ENCODE measurements at places on chromosomes 11 and 22. TPM values are rescaled to one million over a fixed set of nuclear protein-coding genes. Genes with fewer than 3 reads are reported as not detected.
A peak's percentile ranks its signal among the peaks of the same experiment; 100 is the strongest.

- DNase-seq: no peak
Measured at GRCh38 chr11:128222245-128222884, 365.0 kb downstream of the ETS1 start.

MRGPRX3 gene
- total RNA-seq: not detected

UPK3A gene
- total RNA-seq: 233 TPM

CADM1 gene
- 58.0 TPM for total RNA-seq

DNA sequence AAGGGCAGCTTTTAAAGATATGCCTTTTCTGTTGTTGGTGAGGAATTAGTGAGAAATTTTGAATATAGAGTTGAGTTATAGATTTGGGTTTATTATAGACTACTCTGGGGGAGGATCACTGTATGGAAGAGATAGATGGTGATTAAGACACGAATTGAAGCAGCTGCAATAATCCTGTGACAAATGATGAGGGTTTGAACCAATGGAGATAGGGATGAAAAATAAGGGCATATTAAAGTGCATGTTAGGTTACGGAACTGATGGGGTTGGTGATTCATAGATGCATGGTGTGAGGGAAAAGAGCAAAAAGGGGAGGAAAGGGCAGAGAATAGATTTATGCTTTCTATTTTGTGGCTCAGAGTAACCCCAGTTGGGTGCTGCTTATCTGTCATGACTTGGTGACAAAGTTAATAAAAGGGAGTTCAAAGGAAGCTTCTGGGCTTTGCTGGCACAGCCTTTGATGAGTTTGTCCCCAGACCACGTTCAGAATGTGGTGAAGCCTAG lies 11.8 kb downstream of the C11orf87 start:
- DNase-seq: no peak

CHST1 gene
- total RNA-seq: 0.81 TPM

DNA sequence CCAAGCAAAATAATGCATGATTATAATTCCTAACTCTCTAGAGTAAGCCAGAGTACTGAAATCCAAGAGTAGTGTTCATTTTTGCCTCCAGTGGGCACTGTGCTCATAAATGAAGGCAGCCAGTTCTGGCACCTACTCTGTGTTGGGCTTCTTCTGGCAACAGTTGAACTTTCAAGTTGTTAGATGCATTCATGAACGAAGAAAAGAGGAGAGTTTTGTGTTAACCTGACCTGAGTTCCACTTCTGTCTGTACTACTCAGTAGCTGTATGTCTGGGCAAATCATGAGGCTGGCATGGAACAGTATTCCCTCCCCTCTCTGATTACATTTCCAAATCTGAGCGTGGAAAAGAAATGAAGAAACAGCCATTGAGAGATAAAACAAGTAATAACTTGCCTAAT lies 20.3 kb upstream of the TENM4 start:
- DNase-seq: no peak

OR2D2 gene
- total RNA-seq: 1.0 TPM

DNA sequence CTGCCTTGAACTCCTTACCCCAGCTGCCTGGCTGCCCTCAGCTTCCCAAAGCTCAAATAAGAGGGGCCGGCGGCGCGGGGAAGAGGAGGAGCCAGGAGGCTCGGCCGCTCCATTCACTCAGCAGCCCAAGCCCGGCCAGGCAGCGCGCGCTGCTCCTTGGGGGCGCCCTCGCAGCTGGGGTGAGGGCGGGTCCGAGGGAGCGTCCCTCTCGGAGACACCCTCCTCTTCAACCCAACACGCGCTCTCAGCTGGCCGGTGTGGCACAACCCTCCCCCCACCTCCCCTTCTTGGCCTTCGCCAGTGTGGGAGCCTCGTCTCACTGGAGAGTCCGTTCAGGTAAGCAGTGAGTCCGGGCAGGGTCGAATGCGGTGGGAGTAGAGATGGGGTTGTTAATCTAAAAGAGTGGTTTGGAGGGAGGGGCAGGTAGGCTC lies at the start of gene WT1:
Gene WT1, minus strand, starts transcription at position 29 of the 431 bp plus-strand sequence.
- no peak for DNase-seq

GRCh38 chr11:123407130-123407995 lies 22.7 kb upstream of the GRAMD1B start:
- DNase-seq: peak; percentile 70

- no peak for DNase-seq
Measured at GRCh38 chr22:23835484-23836144, 3.2 kb downstream of the DERL3 start.

SLC22A6 gene
- total RNA-seq: not detected

- DNase-seq: peak; percentile 77
Measured at GRCh38 chr22:38016182-38017151, 32.1 kb upstream of the SOX10 start.

- no peak for DNase-seq
Measured at GRCh38 chr22:43858156-43858895, 4.0 kb downstream of the SULT4A1 start.

DNA sequence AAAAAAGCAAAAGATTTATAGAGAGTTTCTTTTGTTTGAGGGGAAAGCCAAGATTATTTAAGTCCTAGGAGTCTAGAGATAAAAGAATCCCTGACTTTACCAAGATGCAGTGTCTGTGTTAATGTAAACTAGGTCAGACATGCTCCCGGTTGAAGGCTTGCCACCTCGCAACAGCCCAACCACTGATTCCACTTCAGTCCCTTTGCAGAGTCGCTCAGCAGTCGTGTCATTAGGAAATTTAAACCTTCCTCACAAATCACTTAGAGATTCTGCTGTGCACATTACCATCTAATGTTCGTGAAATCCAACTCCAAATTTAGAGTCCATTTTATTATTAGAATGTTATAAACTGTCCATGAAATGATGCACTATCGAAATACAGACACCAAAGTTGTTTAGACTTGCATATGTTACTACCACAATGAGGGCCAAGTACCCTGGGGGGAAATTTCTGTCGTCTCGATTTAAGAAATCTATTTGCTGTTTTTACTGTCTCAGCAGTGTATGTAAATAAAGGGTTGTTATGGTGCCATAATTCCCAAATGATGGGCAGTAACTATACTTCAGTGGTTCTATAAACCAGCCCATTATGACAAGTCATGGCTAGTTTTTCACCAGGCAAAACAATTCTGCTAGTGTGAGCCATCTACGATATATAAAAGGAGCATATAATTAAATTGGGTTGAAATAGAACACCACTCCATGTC lies 101.4 kb upstream of the MTNR1B start:
- DNase-seq: no peak

- no peak for DNase-seq
Measured at GRCh38 chr11:79694368-79694767, 253.5 kb upstream of the TENM4 start.

USP2 gene
- total RNA-seq: 4.8 TPM

DNA sequence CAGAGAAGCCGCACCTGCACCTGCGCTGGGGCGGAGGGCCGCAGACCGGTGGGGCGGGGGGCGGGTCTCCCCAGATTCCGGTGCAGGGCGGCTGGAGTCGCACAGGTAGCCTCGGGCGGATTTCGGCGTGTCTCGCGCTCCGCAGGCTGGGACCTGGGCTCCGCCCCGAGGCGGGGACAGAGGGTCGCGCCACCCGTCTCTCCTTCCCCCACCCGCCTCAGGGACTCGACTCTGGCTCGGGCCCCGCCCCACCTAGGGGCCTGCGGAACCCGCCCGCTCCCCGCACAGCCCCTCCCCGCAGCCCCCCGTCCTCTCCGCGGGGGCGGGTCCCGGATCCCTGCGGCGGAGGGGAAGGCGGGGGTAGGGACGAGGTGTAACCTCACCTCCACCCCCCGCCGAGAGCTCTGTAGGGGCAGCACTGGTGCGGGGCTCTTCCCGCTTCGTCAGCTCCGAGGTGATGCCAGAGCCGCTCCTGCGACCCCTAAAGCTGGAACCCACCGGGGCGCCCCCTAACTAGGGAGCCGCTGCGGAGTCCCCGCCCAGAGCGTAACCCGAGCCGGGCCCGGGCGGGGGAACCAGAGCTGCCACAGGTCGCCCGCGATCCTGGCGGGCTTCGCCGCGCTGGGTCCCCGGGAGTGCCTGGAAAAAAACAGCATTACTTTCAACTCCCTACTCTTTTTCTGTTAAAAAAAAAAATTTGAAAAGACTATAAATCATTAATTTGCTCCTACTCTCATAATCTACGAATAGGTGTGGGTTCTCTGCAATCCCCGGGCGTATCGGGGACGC lies at the start of gene SLC29A2:
Gene SLC29A2, minus strand, starts transcription at position 134 of the 789 bp plus-strand sequence. CDS start 169 bp downstream, outside the sequence.
- peak; percentile 79 for DNase-seq

- DNase-seq: no peak
Measured at GRCh38 chr11:31943056-31943780, 132.1 kb upstream of the PAX6 start.

PRODH gene
- 12.4 TPM for total RNA-seq

DNA sequence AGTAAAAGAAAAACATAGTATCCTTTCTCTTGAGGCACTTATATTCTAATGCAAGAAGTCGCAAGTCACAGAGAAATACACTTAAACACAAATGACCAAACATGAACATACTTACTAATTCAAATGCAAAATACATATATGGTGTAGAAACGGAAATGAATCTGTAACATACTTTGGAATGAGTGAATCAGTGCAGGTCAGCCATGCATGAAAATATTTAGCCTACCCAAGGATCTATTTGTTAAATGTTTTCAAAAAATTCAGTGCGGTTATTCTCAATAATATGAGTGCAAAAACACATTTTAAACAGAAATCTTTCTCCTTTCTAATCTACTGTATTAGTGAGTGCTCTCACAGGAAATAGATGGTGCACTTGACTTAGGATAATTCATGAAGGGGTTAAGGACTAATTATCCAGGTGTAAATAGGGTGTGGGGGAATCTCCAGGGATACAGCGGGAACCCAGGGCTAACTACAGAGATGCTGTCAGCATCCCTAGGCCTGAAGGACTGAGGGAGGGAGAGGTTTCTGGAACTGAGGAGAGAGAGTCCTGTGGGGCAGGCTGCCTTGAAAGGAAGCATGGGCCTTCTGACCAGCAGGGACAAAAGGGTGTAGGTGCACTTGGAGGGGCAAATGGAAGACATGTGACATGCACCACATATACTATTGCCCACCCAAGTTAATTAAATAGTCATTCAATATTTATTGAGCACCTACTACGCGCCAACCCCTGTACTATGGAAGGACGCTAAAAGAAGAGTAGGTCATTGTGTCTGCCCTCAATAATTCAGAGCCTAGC lies 139.2 kb downstream of the MAML2 start:
- no peak for DNase-seq

ALX4 gene
- total RNA-seq: not detected

GRCh38 chr22:36610056-36610455 lies 81.1 kb upstream of the EIF3D start:
- no peak for DNase-seq

- DNase-seq: no peak
Measured at GRCh38 chr22:50739894-50740293, 1.9 kb downstream of the ACR start.

Measured in ureter (tissue), 1 donor.